ENCODE measurements at places on chromosomes 2 and 18. TPM values are rescaled to one million over a fixed set of nuclear protein-coding genes. Genes with fewer than 3 reads are reported as not detected.

UGT1A4 gene
- total RNA-seq, result not detected

DNA sequence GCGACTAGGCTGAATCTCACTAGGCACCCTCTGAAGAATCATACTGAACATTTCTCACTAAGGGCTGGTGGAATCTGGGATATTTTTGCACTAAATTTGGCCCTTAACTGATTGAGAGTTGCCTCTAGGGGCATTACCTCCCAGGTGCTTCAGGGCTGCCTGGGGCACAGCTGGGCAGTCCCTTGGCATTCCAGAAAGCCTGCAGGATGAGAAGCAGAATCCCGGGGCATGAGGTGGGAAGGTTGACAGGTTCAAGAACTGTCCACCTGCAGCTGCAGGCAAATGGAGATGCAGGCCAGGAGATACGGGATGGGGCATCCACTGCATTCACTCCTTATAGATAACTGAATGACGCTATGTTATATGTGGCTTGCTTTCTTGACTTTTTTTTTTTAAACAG, 7.4 kb downstream of the RESP18 start:
- DNase-seq, result no peak

GRCh38 chr2:168495524-168495923, 39.5 kb downstream of the CERS6 start:
- peak; percentile 35 for DNase-seq

- no peak for DNase-seq
Measured at GRCh38 chr2:158695305-158695704, 99.8 kb upstream of the DAPL1 start.

DNA sequence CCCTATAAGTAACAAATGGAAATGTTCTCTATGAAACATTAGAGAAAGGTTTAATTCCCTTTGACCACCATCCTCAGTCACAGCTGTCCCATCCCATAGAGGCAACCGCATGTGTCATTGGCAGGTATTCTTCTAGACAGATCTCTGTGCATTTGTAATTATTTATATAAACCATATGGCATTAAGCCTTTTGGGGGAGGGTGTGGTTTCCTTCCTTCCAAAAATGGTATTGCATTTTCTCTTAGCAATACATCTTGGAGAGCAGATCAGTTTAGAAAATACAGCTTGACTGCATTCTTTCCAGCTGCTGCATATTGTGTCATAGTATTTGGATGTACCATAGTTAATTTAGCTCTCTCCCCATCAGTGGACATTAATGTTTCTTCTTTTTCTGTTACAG, 57.7 kb downstream of the LCLAT1 start:
- no peak for DNase-seq

CCDC68 gene
- total RNA-seq, result not detected

DNA sequence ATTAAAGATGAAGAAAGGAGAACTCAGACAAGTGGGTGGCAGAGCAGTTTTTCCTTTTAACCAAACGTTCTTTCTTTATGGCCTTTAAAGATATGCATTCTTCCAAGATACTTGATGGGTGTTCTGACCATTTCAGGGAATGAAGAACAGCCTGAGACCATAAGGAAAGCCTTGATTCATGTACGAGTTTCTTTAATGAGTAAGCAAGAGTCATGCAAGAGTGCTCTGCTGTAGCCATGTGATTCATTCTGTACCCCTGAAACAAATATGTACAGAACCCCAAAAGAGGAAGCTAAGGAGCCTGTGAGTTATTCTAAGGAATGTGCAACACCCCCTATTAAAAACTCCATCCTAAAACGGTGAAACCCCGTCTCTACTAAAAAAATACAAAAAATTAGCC, 372.8 kb downstream of the MTX2 start:
- DNase-seq, result no peak

- no peak for DNase-seq
Measured at GRCh38 chr2:23513245-23513871, 128.4 kb downstream of the KLHL29 start.

GRCh38 chr2:11175293-11175795, 20.1 kb downstream of the SLC66A3 start:
- no peak for DNase-seq

ALKAL2 gene
- total RNA-seq, result not detected

- DNase-seq, result peak; percentile 10
Measured at GRCh38 chr2:75896779-75897366, 186.2 kb upstream of the GCFC2 start.

DNA sequence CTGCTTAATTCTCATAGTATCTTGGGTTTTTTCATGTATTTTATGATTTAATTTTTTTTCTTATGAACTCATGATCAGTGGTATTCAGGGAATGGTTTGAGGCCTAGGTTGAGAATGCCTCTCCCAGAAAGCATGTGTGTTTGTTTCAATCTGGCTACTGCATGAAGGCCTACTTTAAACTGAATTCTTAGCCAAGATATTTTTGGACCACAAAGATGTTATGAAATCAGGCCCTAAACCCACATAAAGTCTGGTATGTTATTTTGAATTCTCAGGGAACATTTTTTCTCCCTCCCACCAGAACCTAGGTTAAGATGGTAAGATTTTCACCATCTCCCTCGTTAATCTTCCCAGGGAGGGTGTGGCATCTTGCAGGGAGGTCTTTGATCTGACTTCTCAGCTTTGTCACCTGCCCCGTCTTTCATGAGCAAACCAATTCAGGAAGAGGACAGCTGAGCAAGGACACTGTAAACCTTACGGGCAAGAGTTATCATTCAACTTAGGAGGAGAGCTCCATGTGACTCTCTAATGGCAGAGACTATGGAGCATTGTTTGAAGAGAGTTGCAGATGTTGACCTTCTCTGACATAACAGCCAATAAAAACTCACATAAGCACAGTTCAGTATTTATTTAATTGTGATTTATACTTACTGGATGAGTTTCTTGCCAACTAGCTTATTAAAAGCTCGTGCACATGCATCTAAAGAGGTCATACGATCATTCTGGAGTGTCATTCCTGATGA, 21.3 kb upstream of the ACKR3 start:
- no peak for DNase-seq

DNA sequence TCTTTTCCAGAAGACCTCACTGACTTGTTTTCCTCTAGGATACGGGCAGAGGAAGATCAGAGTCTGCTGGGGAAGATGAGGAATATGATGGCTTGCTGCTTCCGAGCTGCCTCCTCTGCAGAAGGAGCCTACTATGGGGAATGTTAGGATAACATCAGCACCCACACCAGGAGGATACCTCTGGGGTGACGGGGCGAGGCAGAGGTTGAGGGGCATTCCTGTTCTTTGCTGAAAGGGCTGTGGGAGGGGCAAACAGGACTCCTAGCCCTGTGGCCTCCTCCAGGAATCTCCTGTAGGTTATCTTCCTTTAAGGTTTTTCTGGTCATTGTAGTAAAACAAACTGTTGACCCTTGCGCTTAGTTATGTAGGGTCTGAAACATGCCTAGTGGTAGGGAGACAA, 102.5 kb downstream of the CRIM1 start:
- no peak for DNase-seq

GRCh38 chr2:110674620-110675555, 3.0 kb downstream of the BUB1 start:
- DNase-seq, result peak; percentile 26

SERPINB4 gene
- not detected for total RNA-seq

GRCh38 chr2:133143645-133144044, 424.6 kb downstream of the NCKAP5 start:
- DNase-seq, result no peak

CD8A gene
- total RNA-seq, result 1.3 TPM

DNA sequence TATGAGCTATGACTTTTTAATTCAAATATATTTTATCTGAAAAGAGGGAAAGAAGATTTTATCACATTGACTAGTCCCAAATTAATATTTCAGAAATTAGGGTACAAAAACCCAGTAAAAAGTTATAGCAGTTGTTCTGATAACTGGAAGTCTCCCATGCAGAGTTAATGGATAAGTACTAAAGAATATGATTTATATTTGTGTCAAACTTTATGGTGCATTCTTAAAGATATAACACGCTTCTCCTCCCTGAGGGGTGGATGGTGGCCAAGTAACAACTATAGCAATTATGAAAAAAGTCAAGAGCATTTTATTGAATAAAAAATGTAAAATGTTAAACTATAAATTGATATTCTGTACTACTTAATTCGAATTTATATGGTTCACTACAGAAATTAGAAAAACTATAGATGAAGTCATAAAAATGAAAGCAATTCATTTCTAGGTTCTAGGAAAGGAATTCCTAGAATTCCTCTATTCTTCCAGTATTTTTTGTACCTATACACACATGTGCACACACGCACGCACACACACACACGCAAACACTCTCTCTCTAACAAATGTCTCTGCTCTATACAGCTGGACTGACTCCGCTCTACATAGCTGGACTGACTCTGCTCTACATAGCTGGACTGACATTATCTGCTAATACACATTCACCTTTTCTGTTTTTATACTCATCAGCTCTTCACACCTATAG, 111.3 kb downstream of the PRELID3A start:
- DNase-seq, result no peak

DNA sequence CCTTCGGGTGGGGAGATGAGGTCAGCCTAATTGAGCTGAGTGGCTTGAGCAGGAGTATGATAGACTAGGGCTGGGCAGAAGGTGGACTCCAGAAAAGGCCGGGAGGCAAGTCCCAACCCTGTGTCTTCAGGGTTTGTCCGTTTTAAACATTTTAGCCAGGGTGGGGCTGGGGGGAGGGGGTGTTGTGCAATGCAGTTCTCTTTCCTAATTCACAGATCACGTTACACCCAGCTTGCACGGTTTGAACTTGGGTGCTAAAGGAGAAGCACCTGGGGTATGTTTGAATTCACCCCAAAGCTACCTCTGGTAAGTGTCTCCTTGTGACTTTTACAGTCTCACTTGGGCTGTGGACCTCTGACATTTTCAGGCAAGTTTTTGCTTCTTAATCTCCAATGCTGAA, 233.3 kb downstream of the AGAP1 start:
- no peak for DNase-seq

DNA sequence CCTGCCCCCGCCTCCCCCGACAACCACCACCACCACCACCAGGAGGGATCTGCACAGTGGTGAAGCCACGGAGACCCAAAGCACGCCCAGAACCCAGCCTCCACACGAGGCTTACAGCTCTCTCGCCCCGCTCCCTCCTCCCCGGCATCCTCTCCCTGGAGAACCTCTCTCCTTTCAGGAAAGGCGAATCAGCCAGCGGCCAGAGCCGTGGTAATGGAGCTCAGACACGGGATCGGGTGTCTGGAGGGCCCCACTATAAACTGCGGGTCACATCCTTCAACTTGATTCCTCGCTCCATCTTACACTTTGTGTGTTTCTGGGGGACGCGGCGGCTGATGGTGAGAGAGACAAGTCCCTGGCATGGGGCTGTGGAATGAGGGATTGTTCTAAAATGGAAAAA, 271.5 kb upstream of the SIX2 start:
- DNase-seq, result no peak

GRCh38 chr2:36965751-36966369, 476 bp downstream of the STRN start:
- DNase-seq, result peak; percentile 39

- DNase-seq, result peak; percentile 47
Measured at GRCh38 chr2:218219934-218220333, 2.9 kb downstream of the ARPC2 start.

DNA sequence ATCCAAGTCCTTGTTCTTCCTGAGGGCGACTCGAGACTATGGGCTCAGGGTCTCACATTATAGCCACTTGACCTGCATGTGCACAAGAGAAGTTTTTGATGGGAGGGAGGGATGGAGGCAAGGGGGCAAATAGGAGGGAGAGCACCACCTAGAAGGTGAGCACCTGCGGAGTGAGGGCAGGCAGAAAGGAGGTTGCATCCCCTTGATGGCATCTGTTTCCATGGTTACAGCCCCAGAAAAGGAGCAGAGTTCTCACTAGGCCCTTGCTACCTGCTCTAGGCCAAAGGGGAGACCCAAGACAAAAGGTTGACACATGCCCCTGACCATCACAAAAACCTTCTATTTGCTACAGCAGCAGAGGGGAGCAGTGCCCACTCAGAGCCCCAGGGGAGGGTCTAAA, 131.5 kb upstream of the SERTAD2 start:
- no peak for DNase-seq

DSG2 gene
- total RNA-seq, result 0.45 TPM

CPLX4 gene
- not detected for total RNA-seq

DNA sequence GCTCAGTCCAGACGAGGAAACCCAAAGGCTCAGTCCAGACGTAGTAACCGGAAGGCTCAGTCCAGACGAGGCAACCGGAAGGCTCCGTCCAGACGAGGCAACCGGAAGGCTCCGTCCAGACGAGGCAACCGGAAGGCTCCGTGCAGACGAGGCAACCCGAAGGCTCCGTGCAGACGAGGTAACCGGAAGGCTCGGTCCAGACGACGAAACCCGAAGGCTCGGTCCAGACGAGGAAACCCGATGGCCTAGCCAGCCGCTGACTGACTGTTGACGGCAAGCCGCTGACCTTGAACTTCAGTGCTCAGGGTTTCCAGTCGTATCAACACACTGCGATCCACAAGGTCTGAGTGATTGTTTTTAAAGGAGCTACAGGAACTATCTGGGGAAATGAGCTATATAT, 150.7 kb upstream of the TPO start:
- no peak for DNase-seq

LIMS4 gene
- 1.6 TPM for total RNA-seq

ZSCAN30 gene
- total RNA-seq, result 12.0 TPM

GRCh38 chr18:73615506-73615905, 532.1 kb downstream of the FBXO15 start:
- DNase-seq, result no peak

GRCh38 chr2:55176094-55176415, 56.0 kb downstream of the CLHC1 start:
- no peak for DNase-seq

- DNase-seq, result no peak
Measured at GRCh38 chr2:71932037-71932779, 215.5 kb downstream of the CYP26B1 start.

DNA sequence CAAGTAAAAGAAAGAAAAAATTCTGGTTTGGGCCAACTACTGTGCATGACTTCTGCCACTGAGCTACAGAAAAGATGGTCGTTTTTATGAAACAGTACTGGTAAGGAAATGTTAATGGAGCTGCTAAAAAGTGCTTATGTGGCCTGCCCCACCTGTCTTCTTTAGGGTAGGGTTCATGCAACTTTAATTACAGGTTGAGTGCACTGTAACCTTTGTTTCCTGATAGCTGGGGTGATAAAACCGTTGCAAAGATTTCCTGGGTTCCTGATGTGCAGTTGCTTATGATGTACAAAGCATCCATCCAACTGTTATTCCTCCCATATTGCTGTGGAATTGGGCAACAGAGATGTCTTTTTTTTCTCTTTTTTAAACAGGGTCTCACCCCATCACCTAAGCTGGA, 34.3 kb upstream of the PUM2 start:
- no peak for DNase-seq

DNA sequence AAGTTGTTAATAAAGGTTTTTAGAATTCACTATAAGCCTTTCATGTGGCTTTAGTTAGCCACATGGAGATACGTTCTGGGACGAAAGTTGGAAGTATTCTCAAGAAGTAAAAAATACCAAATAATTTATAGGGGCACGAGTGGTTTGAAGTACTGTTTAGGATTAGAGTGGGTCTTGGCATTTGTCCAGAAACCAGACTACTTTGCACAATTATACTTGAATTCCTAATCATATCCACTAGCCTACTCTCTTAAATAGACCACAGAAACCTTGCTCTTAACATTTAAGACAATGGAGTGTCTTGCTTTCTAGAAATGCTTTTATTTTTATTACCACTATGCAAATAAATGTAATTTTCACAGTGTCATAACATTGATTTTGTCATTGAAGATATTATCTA, 44.6 kb downstream of the UBE2E3 start:
- no peak for DNase-seq

NTSR2 gene
- not detected for total RNA-seq

- DNase-seq, result no peak
Measured at GRCh38 chr18:5462227-5462626, 81.6 kb downstream of the EPB41L3 start.

MLPH gene
- total RNA-seq, result not detected

- DNase-seq, result no peak
Measured at GRCh38 chr2:8491296-8492027, 190.4 kb upstream of the ID2 start.

ZRANB3 gene
- 18.9 TPM for total RNA-seq
